ENCODE measurements at places on chromosomes 13 and 19.

GRCh38 chr13:37187105-37187504 lies 81.6 kb upstream of the CSNK1A1L start:
- DNase-seq = no peak

- DNase-seq = no peak
Observed at GRCh38 chr19:14639536-14640277, 34.9 kb downstream of the ADGRE3 start.

DNA sequence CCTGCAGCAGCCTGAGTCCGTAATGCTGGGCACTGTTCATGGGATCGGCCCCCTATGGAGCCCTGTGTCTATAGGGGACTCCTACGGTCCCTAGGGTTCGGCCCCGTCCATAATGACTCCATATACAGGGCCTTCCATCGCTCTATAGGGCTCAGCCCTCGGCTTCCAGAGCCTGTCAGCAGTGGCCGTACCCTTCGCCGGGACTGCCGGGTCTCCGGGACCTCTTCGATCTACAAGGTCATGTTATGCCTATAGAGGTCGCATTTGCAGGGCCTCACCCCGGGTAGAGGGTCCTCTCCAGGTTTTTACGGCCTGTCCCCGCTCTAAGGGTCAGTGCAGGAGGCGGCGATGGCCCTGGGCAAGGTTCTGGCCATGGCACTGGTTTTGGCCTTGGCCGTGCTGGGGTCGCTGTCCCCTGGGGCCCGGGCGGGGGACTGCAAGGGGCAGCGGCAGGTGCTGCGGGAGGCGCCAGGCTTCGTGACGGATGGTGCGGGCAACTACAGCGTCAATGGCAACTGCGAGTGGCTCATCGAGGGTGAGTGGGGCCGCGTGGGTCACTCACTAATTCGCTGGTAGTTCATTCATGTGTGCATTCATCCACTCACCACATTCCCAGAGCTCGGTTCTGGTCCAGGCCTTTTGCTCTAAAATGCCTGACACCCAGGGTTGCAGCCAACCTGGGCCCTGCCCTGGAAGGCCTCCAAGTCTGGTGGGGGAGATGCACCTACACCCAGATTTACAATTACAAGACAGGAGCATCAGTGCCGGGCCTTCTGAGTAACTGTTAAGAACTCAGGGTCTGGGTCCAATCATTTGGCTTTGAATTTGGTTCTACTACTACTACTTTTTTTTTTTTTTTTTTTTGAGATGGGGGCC lies 699 bp downstream of the MEGF8 start:
- DNase-seq = no peak

DNA sequence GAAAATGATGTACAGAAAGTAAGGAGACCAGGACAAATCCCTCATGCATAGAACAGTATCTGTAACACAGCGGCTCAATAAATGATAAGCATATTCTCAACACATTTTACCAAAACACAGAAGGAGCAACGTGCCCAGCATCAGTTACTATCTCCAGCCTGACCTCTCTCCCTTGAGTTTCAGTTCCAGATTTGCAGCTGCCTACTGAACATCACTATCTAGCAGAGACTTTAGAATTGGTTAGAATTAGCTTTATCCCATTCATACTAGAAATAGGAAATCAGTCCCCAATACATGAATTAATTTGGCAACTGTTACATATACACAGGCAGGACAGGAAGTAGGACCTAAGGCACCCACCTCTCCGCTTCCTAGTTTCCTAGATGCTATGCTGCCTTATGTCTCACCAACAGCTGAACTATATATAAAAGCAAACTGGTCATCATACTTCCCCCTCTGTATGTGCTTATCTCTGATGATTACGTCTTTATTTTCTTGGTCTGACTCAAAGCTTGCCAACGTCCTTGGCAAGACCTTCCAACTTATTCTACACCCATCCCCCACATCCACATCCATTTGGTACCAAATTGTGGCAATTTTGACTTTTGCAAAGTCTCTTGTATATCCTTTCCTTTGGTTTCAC lies 61.1 kb downstream of the SACS start:
- DNase-seq = no peak

GRCh38 chr19:19538061-19538784 lies at the start of gene CILP2:
TSS of gene CILP2 (plus strand) at chr19:19538265. CDS start at chr19:19538350, 85 bp downstream.
- DNase-seq = no peak

DNA sequence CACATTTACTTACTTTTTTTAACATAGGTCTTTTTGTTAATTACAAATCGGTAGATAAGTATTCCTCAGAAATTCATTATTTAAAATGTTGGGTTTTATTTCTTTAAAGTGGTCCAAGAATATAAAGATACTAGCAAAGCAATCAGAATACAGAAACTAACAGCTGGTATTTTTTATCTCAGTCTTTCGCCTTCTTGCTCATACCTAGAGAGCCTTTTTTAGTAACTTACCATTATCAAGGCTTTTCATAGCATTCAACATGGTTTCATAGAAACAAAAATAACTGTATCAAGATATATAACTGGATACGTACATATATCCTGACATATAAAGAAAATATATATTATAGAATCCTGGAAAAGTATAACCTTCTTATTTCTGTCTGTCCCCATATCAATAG lies 227.8 kb upstream of the MIR17HG start:
- no peak for DNase-seq

DNA sequence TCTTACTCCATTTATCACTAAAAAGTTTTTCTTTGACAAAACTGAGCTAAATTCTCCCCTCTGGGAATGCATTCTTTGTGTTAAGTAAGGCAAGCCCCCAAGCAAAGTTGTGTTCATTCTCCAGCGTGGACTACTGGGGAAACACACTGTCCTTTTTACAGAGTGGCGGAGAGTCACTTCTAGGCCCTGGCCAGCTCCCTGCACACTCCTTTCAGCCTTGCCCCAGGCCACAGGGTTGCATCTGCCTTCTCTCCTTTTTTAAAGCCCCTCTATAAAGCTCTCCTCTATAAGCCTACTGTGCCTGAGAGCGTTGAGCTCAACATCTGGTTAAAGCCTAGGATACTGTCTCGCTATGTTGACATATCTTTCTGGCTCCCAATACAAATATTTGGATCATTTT lies 803.4 kb downstream of the PCDH17 start:
- DNase-seq = no peak

DNA sequence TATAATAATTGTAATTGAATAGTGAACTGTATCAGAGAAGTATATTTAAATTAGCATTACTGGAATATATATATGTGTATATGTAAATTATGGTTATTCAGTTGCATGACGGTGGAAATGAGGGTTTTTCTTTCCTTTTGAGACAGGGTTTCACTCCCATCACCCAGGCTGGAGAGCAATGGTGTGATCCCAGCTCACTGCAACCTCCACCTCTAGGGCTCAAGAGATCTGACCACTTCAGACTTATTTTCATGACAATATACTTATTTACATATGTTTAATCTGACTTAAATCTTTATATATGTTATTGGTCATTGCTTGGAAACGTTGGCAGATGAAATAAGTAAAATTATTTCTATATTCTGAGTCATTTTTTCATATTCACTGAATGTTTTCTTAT lies 744.4 kb upstream of the PRR20A start:
- DNase-seq = no peak

GRCh38 chr19:8080832-8081231 lies 28.3 kb downstream of the CCL25 start:
- no peak for DNase-seq

GRCh38 chr13:25085125-25085742 lies 10.7 kb upstream of the PABPC3 start:
- DNase-seq = no peak

DNA sequence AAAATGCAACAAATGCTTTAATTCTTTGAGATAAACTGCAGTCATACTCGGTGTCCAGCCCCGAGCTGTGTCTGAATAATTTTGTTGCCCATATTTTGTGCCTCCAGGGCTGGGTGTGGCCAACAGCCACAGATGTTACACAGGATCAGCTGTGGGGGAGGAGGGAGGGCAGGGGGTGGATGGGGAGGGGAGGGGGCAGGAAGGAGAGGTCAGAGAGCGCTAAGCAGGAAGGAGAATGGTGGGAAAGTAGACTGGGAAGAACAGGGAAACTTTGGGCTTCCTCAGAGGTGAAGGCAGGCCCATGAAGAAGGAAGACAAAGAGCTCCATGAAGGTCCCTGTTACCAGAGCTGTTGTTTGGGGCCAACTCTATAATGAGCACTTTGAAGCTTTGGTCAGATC lies 295.8 kb downstream of the COG6 start:
- no peak for DNase-seq

GRCh38 chr13:86684402-86684801 lies 885.2 kb upstream of the SLITRK6 start:
- DNase-seq = no peak
